ENCODE measurements at places on chromosomes 6 and 20.

DNA sequence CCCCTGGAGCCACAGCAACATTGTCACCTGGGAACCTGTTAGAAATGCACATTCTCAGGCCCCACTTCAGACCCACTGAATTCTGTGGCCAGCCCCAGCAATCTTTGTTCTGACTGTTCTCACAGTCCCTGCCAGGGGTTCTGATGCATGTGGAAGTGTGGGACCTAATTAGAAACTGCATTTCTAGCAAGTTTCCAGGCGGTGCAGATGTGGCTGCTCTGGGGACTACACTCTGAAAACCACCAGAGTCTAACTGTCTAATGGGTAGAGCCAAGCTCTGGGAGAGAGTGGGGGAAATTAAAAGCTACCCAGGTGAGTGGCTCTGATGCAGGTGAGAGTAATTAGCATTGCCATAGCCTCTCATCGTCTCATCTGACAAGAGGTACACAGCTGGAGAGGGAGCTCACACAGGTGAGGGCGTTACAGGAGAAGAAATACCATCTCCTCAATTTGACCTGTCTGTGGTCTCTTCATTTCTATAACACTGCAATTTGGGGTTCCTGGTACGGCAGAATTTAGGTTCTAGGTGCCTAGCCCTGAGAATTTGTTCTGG lies 66.0 kb downstream of the SNX5 start:
- DNase-seq = no peak

- no peak for DNase-seq
These were observed 95.5 kb upstream of the SCP2D1 start for GRCh38 chr20:18718129-18718528.

GRCh38 chr6:1311400-1312202 lies at the start of gene FOXQ1:
Gene FOXQ1, plus strand, starts transcription at chr6:1312098. Its CDS starts 607 bp downstream, at chr6:1312705.
- DNase-seq = peak; percentile 64

- DNase-seq = no peak
These were observed 135.5 kb upstream of the TNFAIP3 start for GRCh38 chr6:137731600-137731959.

GRCh38 chr6:25172819-25173218 lies 106.4 kb upstream of the CARMIL1 start:
- no peak for DNase-seq

DNA sequence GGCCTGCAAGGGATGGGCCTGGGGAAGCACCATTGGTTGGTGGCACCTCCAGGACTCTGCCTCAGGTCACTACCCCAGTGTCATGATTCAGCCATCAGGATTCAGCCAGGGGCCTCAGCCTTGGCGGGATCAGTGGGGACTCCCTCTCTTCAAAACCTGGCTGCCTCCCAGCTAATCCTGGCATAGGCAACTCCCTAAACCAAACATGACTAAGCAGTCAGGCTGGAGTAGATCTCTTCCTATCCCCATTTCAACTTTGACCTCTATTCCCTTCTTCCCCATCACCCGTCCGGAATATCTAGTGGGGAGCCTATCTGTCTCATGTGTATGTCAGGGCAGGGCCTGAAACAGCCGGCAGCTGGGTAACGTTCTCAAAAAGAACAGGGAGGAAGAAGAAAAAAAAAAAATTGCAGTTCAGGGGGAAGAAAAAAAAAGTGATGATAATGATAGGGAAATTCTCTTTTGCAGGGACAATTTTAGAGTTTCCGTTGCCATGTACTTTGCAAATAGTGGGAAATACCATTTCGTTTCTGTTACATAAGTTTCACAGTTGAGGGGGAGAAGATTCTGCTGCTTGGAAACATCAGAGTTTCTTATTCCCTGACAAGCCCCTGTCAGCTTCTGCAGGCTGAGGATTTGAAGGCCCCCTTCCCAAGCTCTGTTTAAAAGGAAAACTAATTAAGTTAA lies 4.1 kb upstream of the PREX1 start:
- DNase-seq = no peak

DNA sequence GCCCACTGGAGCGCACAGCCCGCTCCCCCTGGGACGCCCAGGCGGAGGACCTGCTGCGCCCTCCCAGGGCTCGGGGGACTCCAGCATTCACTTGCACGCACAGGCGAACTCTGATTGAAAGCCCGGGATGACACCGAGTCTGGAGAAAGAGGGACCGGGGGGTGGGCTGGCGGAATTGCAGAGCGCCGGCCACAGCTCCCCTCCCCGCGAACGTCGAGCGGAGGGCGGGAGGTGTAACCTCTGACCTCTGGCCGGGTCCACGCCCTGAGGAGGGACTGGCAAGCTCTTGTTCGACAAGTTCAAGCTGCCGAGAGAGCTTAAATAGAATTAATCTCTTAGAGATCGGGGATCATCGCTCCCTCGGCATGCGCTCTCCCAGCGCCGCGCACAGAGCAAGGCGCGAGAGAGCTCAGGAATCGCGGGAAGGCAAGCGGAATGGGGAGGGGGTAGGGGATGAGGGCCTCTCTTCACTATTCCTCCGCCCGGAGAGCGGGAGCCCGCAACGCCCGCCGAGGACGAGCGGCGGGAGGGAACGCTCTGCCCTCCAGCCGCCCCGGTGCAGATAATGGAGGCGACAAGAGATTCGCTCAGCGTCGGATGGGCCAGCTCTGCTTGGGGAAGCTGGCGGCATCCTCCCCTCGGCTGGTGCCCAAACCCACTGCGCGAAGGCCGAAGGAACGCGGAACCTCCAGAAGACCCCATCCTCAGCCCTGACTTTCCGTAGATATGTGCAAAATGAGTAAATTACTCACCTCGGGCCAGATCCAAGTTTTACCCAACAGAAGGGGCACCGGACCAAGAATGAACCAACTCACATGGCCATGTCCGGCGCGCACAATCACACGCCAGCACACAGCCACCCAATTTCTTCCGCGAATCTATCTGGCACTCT lies 761 bp upstream of the NR2E1 start:
- peak; percentile 74 for DNase-seq

DNA sequence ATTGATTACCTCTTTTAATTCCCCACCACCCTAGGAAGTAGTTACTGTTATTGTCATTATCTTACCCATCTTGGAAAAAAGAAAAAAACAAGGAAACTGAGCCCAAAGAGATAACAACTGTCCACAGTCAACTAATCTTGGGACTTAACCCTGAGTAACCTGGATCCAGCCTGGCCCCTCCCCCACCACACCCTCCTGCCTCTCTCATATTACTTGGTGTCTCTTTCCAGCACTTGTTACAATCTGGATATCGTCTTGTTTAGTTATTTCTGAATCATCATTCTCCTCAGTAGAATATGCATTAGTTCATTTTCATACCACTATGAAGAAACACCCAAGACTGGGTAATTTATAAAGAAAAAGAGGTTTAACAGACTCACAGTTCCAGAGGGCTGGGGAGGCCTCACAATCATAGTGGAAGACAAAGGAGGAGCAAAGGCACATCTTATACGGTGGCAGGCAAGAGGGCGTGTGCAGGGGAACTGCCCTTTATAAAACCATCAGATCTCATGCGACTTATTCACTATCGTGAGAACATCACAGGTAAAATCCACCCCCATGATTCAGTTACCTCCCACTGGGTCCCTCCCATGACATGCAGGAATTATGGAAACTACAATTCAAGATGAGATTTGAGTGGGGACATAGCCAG lies 60.3 kb downstream of the LY86 start:
- DNase-seq = no peak

GRCh38 chr6:143123081-143123480 lies 62.4 kb downstream of the AIG1 start:
- no peak for DNase-seq

DNA sequence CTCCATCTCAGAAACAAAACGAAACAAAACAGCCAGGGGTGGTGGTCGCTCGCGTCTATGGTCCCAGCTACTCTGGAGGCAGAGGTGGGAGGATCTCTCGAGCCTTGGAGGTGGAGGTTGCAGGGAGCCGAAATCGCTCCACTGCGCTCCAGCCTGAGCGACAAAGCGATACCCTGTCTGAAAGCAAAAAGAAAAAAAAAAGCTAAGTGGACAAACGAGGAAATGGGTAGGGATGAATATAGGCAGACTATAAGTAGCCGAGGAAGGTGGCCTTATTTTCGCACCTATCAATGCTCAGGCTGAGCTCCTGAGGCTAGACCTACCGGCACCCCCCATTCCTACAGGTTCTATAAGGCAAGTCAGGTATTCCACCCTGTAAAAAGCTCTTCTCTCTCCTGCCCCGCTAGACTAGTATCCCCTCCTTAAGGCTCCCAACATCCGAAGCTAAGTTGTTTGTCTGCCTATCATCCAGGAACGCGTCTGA lies 650 bp upstream of the CASP8AP2 start:
- DNase-seq = no peak

DNA sequence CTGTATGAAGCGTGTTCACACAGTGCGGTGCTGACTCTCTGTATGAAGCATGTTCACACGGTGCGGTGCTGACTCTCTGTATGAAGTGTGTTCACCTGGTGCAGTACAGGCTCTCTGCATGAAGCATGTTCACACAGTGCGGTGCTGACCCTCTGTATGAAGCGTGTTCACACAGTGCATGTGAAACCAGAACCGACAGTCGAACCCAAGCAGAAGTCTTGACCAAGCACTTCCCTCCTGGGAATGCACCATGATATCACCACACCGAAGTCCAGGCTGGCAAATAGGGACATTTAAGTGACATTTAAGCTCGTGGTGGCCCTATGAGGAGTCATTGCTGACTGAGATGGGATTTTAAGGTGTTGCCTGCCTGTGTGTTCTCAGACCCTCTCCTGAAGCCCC lies 11.3 kb upstream of the SERPINB1 start:
- no peak for DNase-seq

- DNase-seq = no peak
These were observed 107.6 kb downstream of the JAG1 start for GRCh38 chr20:10565922-10566897.

GRCh38 chr6:144098993-144099392 lies 3.6 kb upstream of the SF3B5 start:
- no peak for DNase-seq

Data from H9 (cell line).